ENCODE measurements at places on chromosomes 1 and 21.

GRCh38 chr1:187816646-187817045 is 987.9 kb downstream of the PLA2G4A start:
- DNase-seq: no peak

GRCh38 chr1:215113776-215114153 is 31.2 kb downstream of the KCNK2 start:
- no peak for DNase-seq

GRCh38 chr1:243595527-243596210 is 254.4 kb downstream of the AKT3 start:
- no peak for DNase-seq

- DNase-seq: no peak
Observed at GRCh38 chr1:200653022-200653462, 16.7 kb downstream of the DDX59 start.

- DNase-seq: no peak
Observed at GRCh38 chr1:204161609-204162493, 4.3 kb downstream of the REN start.

DNA sequence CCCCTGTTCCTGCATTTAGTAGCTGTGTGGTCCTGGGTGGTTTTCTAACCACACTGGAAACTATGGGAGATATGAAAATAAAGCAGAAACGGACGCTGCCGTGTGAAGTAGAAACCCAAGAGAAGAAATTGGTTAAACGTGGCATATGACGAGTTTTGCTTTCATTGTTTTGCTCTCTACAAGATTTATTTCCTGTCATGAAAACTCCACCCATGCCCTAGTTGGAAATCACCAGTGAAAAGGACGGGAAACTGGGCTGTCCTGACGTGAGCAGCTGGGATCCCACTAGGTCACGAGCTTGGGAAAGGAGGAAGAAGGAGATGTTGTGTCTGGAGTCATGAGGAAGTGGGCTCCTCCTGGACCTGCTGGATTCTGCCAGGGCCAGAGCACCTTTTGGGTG is 120.8 kb upstream of the GADD45A start:
- DNase-seq: no peak

DNA sequence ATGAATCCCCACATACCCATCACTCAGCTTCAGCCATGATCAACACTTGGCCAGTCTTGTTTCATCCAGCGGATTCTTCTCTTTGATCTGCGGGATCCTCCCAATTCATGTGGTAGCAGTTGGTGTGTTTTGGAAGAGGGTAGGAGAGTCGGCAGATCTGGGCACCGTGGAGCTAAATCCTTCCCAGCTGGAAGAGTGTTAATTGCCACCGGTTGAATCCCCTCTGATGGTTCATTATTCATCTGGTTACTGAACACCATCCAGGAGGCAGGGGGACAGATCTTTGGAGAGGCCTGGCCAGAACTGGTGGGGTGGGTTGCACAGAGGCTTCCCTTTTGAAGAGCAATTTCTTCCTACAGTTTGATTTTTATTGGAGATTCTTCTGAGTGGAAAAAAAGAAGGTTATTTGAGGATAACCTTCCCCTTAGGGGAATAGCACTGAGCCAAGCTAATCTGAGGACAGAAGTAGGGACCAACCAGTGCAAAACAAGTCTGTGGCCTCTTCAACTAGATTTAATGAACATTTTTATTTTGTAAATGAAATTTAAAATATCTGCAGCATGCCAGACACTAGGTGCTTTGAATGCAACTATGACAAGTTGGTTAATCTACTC is 8.1 kb downstream of the NFASC start:
- peak; percentile 53 for DNase-seq

DNA sequence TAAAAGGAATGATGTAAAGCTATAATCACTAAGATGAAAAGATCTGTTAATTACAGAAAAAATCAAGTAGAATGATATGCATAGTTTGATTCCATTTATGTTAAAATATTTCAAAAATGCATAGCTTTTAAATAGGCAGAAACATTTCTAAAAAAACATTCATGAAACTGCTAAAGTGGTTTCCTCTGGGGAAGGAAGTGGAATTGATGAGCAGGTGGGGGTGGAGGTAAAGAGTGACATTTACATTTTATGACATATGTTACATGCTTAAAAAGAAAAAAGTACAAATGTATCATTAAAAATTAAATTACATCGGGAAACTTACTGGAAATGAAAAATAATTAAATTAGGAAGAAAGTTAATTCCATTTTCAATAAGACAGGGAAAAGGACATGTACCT is 42.8 kb upstream of the JAK1 start:
- no peak for DNase-seq

DNA sequence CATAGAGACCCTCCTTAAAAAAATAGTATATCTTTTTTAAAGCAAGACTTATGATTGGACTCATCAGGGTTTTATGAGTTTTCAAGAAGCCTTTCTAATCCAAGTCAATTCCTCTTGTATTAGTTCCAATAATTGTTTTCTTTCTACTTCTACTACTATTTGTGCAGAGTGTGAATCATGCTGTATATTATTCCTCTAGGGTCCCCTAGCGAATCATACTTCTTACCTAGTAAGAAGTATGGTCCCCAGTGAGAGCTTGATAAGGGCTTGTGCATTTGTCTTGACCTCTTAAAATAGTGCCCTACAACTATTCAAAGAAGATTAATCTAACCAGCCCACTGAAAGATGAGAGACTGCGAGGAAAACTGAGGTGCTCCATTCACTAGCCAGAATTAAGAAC is 715.7 kb upstream of the ZP4 start:
- DNase-seq: no peak

GRCh38 chr1:162159515-162159914 is 90.0 kb downstream of the NOS1AP start:
- DNase-seq: no peak

GRCh38 chr21:19850157-19850556 is 1148.1 kb upstream of the NCAM2 start:
- DNase-seq: no peak

DNA sequence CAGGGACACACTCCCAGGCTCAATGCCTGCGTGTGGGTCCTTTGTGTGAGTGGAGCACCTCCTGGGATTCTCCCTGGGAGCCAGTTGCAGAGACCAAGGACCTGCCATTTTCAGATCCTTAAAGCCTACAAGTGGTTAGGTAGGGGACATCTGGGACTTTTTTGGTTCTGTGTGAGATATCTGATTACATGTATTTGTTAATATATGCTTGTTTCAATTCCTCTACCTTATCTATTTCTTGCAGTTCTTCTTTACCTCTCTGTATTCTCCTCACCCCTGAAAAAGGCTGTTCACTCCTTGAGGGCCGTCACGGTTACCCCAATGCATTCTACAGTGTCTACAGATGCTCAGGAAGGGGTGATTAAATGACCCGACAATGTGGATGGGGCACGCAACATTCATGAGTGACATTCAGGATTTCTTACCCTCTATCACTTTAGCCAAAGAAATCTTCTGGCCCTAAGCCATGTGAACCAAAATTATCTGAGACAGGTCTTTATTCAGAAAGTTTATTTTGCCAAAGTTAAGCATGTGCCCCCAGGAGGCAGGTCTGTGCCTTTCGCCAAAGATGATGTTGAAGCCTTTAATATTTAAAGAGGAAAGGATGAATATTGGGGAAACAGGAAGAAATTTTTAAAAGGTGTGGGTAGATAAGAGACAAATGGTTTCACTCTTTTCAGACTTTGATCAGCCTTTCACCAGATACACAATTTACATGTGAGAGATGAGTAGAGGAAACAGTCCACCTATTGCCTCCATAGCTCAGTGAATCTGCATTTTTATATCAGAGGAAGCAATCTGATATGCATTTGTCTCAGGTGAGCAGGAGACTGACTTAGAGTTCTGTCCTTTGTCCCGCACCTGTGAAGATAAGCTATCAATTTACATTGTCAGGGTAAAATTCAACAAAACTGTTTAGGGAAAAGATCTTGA is 44.6 kb upstream of the MPZL1 start:
- DNase-seq: no peak

DNA sequence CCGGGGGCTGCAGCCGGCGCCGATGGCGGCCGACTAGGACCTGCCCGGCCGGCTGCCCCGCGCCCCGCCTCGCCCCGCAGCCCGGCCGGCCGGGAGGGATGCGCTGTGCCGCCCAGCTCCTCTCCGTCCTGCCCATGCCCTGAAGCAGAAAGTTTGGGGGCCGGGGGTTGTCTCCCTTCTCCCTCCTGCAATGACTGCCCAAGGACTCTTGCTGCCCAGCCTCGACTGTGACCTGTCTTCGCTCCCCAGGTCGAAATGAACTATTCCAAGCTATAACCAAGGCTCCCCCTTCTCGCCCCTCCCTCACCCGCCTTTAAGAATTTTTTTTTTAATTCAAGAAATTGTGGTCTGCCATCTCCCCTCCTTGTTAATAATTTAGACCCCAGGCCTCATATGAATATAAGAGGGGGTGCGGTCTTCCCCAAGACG is 361 bp downstream of the TMCC2 start:
- no peak for DNase-seq

GRCh38 chr1:226664413-226665101 is 74.5 kb downstream of the ITPKB start:
- DNase-seq: peak; percentile 57

DNA sequence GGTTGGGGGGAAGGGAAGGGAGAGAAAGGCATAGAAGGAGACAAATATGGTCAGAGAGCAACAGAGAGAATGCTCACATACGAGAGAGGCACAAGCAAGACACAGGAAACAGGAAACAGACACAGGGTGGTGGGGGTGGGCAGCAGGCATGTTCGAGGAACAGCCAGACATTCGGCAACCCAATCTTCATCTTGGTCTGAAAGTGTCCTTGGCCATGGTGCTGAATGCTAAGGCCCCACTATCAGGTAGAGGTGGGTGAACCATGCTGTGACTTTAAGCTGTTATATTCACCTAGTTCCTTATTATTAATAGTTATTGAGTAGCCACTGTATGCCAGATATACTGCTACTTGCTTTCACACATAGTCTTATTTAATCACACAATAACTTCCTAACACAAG is 109.2 kb downstream of the DDX20 start:
- no peak for DNase-seq

DNA sequence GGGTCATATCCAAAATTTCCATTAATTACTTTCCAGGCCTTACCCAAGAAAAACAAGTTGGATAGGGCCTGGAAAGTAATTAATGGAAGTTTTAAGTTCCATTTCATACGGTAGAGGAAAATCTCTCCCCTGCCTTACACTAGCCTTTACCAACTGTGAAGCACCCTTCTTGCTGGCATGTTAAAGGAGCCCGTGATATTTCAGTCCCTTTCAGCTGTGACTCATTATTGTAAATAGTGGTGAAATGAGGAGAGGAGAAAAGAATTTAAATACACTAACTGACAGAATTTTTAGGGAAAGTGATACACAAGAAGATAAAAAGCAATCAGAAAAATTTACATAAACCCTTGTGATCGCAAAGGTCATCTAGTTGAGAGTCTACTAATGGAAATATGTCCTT is 20.3 kb upstream of the KAZN start:
- no peak for DNase-seq

GRCh38 chr1:85087659-85088407 is 39.5 kb upstream of the MCOLN3 start:
- DNase-seq: no peak

- no peak for DNase-seq
Observed at GRCh38 chr1:150068109-150068435, 496 bp downstream of the VPS45 start.

- DNase-seq: no peak
Observed at GRCh38 chr1:113507552-113508214, 117.4 kb downstream of the MAGI3 start.

- DNase-seq: no peak
Observed at GRCh38 chr1:90799326-90799725, 82.2 kb upstream of the BARHL2 start.

- no peak for DNase-seq
Observed at GRCh38 chr1:212242288-212242984, 42.8 kb upstream of the PPP2R5A start.

- no peak for DNase-seq
Observed at GRCh38 chr1:233113009-233113879, 162.8 kb downstream of the NTPCR start.
